ENCODE measurements at places on chromosomes 3 and 15.

GRCh38 chr3:195999896-196000295 is 82.0 kb downstream of the TFRC start:
- DNase-seq, result no peak

DNA sequence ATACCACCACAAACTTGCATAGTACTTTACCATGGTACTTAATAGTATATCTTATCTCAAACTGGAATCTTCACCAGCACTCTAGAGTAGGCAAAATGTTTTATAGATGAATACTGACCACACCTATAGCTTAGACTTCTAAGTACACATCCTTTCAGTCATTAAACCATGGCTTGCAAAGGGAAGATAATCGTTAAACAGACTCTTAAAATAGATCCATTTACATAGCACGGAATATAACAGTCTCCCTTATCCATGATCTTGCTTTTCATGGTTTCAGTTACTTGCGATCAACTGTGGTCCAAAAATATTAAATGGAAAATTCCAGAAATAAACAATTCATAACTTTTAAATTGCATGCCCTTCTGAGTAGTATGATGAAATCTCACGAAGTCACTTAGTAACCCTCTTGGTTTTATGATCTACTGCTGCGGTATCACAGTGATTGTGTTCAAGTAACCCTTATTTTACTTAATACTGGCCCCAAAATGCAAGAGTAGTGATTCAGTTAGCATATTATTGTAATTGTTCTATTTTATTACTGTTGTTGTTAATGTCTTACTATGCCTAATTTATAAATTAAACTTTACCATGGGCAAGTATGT is 111.4 kb downstream of the HERC1 start:
- DNase-seq, result no peak

GRCh38 chr15:99167640-99168039 is 62.8 kb downstream of the SYNM start:
- no peak for DNase-seq

GRCh38 chr15:86089422-86089821 is 9.8 kb downstream of the AGBL1 start:
- DNase-seq, result no peak

DNA sequence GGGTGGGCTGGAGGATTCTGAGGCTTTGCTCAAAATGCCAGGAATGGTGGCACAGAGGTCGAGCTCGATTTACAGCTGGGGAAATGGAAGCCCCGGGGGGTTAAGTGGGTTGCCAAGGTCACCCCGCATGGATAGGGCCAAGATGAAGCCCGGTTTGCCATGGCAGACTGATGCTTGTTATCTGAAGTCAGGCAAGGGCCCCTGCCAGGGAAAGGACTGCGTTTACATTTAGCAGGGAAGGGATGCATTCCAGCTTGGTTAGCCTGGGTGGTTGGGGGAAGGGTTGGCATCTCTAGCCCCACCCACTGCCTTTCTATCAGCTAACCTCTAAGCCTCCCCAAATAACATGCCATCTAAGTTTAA is 79.0 kb downstream of the RPLP1 start:
- no peak for DNase-seq

- no peak for DNase-seq
Observed at GRCh38 chr3:98513091-98513511, 9.6 kb downstream of the CLDND1 start.

- DNase-seq, result no peak
Observed at GRCh38 chr3:4688411-4688810, 195.3 kb downstream of the ITPR1 start.

GRCh38 chr15:47516972-47517371 is 200.3 kb upstream of the SEMA6D start:
- no peak for DNase-seq

DNA sequence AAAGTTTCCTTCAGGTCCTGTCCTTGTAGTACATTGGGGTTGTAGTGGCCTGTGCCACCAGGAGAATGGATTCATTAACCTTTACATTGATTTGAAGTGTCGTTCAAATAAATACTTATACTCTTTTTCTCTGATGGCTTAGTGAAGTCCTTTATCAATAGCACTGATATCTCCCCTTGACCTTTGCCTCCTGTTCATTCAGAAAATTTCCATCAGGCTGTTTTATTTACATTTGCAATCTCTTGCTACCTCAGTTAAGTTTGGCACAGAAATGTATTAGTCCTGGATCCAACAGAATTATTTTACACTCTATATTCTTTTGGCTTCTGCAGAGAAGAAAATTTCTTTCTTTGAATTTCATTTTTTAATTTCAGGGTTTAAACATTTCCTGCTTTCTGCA is 497.0 kb downstream of the RBMS3 start:
- DNase-seq, result no peak

GRCh38 chr3:29764603-29765254 is 483.9 kb downstream of the RBMS3 start:
- DNase-seq, result no peak

DNA sequence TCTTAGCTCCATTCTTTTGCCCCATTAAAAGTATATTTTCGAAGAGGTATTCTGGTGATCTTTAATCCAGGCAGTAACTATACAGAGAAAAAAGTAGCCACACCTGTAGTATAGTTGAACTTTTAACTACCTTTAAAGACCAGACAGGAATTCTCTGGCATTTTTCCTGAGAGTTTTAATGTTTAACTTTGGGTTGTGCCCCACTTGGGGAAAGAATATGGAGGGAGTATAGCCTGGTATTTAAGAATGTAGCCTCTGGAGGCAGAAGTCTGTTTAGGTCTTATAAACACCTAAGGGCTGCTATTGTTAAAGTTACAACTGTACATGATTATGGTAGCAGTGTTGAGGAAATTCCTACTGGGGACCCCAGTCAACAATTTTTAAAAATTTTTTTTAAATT is 19.3 kb downstream of the C3orf85 start:
- DNase-seq, result no peak

GRCh38 chr3:8757551-8758518 is 11.6 kb downstream of the OXTR start:
- DNase-seq, result no peak

GRCh38 chr3:72938471-72939265 is 50.8 kb downstream of the GXYLT2 start:
- peak; percentile 44 for DNase-seq

DNA sequence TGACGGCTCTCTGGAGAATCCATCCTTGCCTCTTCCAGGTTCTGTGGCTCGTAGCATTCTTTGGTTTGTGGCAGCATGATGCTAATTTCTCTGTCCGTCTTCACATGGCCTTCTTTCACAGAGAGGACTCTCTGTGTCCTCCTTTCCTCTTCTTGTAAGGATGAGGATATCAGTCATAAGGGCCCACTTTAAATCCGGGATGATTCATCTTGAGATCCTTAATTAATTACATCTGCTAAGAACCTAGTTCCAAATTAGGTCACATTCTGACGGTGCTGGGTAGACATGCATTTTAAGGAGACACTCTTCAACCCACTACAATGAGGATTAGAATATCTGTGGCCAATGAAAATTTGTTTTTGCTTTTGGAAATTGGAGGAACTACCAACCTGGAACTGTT is 15.7 kb upstream of the GXYLT2 start:
- no peak for DNase-seq

GRCh38 chr15:41911691-41912345 is 18.0 kb upstream of the SPTBN5 start:
- DNase-seq, result no peak

- no peak for DNase-seq
Observed at GRCh38 chr3:41986561-41986960, 24.7 kb upstream of the ULK4 start.

DNA sequence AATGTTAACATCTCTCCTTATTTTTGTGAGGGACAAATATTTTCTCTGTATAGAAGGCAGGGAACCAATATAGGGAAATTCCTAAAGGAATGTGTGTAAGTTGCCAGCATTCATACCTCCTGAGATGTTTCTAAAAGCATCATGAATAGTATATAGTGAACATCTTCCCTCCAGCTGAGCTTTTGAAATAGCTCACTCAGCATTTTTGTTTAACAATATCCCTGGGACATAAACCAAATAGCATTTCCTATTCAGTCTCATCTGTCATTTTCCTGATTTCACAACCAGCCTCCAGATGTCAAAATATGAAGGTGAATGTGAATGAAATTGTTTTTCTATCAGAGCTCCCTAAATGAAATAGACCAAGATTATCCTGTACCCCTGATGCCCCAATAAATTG is 137.2 kb downstream of the PPM1L start:
- DNase-seq, result no peak

GRCh38 chr15:100314809-100315400 is 26.9 kb downstream of the ADAMTS17 start:
- DNase-seq, result no peak

GRCh38 chr3:141128126-141128777 is 77.1 kb downstream of the SPSB4 start:
- no peak for DNase-seq

DNA sequence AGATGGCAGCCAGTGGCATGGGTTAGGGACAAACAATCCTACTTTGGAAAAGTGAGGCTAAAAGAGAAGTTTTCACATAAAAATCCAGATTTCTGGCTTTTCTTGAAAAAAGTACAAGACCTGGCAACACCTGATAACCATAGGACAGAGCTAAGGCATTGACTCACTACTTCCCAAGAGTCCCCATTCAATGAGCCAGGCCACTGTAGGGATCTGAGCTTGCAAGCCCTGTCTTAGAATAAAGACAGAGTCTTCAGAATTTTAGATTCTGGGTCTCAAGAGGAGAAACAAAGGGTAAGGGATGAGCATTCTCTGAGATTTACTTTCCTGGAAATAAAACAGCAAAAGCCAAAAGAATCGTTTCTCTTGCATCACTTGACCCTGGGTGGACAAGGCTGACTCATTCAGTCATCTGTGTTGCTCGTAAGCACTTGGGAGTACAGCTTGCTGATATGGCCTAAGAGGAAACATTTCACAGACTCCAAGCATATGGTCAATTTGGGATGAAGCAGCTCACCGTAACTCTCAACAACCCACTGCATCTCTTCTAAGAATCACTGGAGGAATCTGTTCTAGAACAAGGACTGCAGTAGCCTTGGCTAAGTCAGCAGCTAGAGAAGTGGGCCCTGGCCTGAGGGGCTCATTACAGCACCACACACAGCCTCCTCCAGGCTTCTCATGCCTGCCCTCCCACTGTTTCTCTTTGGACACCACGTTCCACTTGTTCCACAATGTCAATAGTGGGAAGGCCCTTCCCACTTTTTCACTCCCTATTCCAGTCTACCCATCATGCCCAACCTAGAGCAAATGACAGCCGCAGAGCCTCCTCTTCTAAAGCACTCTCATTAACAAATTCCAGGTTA is 86.2 kb downstream of the RFTN1 start:
- no peak for DNase-seq

DNA sequence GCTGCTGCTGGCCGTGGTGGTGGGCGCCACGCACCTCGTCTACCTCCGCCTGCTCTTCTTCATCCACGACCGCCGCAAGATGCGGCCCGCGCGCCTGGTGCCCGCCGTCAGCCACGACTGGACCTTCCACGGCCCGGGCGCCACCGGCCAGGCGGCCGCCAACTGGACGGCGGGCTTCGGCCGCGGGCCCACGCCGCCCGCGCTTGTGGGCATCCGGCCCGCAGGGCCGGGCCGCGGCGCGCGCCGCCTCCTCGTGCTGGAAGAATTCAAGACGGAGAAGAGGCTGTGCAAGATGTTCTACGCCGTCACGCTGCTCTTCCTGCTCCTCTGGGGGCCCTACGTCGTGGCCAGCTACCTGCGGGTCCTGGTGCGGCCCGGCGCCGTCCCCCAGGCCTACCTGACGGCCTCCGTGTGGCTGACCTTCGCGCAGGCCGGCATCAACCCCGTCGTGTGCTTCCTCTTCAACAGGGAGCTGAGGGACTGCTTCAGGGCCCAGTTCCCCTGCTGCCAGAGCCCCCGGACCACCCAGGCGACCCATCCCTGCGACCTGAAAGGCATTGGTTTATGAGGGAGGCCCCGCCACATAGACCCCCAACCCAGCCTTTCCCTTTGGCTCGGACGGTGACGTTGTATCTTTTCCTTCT is 1.1 kb downstream of the GPR27 start:
- DNase-seq, result no peak

GRCh38 chr15:51117270-51117669 is 22.6 kb upstream of the TNFAIP8L3 start:
- DNase-seq, result no peak

DNA sequence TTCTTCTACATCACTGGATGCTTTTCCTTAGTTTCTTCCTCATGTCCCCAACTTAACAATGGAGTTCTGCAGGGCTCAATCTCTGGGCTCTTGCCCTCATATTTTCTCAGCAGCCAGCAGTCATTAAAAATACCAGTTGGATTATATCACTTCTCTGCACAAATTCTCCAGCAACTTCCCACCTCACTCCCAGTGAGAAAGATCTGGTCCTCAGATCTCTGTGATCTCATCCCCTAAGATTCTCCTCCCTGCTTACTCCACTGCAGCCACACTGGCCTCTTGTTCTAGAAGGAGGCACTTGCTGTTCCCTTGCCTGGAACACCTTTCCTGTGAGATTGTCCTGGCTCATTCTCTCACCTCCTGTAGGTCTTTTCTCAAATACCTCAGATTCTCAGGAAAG is 6.1 kb downstream of the ERICH6 start:
- DNase-seq, result no peak

- no peak for DNase-seq
Observed at GRCh38 chr3:98791341-98792325, 28.5 kb downstream of the ST3GAL6 start.

DNA sequence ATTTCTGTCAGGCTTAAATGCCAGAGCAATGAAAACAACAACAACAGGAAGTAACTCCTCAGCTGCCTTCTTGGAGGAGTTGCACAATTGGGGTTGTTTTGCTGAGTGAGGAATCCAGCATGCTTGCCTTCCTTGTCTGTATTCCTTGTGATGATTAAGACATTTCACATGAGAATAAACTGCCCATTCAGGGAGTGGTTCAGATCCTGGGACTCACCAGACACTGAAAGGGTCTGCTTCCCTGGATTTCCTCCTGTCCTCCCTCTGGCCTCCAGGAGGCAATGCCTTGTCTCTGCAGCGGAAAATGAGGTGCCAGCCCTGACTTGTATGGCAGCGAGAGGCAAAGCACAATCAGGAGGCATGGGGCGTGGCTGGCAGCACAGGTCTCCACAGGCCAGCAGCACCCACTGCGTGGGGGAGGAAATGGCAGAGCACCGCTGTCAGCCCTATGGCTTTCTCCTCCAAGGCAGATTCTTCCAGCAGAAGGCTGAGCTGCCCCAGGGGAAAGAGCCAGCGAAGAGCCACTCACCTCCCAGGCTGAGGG is 41.5 kb downstream of the RBP2 start:
- DNase-seq, result no peak

GRCh38 chr3:121481106-121481880 is 64.5 kb downstream of the POLQ start:
- no peak for DNase-seq

GRCh38 chr3:55434789-55435188 is 52.3 kb downstream of the WNT5A start:
- DNase-seq, result no peak

GRCh38 chr3:172069478-172069877 is 30.1 kb downstream of the FNDC3B start:
- DNase-seq, result no peak

- peak; percentile 88 for DNase-seq
Observed at GRCh38 chr15:64460206-64460723, at the start of gene ZNF609. Gene ZNF609 (plus strand): TSS chr15:64460578. CDS start chr15:64499420, 38,842 bp downstream.

Measured in frontal cortex (tissue), 4 donors.